Cerebellar cortex (tissue), 1 donor: ENCODE measurements at places on chromosomes 13 and 19.
A peak's percentile ranks its signal among the peaks of the same experiment; 100 is the strongest.

DNA sequence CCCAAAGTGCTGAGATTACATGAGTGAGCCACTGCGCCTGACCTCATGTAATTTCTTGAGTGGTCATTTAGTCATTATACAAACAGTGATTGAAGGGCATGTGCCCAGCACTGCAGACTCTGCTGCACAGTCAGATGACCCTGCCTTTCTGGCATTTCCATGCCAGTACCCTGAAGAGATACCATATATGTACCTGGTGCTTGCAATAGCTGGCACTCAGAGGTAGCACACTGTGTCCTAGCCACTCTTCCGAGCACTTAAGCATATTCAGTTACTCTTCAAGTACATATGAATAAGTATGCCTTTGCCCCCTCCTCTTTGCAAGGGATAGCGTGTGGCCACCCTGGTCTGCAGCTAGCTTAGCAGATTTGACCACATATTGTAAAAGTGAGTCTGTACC is 15.5 kb downstream of the STX10 start:
- DNase-seq = no peak

GRCh38 chr19:56120371-56121179 is 520 bp downstream of the ZNF787 start:
- DNase-seq = peak; percentile 41

DNA sequence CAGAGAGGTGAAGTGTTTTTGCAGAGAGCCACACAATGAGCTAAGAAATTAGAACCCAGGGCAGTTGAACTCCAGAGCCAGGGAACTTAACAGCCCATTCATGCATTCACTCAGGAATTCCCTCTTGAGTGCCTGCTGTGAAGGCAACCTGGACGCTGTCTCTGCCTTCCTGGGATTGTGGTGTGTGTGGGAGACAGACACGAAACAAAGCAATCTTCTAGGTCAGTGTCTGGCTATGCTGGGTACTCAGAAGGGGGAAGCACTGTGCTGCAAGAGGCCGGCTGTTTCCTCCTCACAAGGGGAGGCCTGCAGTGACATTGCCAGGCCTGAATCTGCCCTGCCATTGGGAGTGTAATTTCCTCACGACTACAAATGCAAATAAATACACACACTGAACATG is 9.7 kb downstream of the BCKDHA start:
- no peak for DNase-seq

- DNase-seq = no peak
These were observed 41.9 kb downstream of the NAXD start for GRCh38 chr13:110657196-110657595.

- no peak for DNase-seq
These were observed 103.8 kb downstream of the TNFRSF19 start for GRCh38 chr13:23673867-23674605.
